Activated CD8-positive, alpha-beta memory T cell treated with anti-CD3 and anti-CD28 coated beads for 1 hour (primary cell): ENCODE measurements at places on chromosomes 5 and 9.
A peak's percentile ranks its signal among the peaks of the same experiment; 100 is the strongest.

GRCh38 chr5:140690941-140691924 is at the start of the genes HARS1 and HARS2:
Gene HARS1, minus strand, starts transcription at chr5:140691370. Its CDS starts 66 bp downstream, at chr5:140691304.
Gene HARS2, plus strand, starts transcription at chr5:140691455. Its CDS starts 194 bp downstream, at chr5:140691649.
- DNase-seq = peak; percentile 64

DNA sequence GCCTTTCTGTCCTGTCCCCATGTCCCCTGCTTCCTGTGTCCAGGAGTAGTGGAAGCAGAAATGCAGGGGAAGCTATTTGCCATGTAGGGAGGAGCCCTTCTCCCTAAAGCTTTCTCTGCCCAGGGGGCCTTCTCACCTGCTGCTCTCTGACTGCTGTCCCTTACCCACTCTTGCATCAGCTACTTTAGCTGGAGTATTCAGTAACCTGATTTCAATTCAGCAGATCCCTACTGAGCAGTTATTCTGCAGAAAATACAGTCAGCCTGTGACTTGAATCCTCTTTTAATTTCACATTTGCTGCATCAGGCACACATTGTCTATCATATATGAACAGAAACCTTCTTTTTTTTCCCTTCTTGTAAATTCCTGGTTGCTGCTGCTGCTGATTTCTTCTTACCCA is 90.4 kb downstream of the MVB12B start:
- no peak for DNase-seq

DNA sequence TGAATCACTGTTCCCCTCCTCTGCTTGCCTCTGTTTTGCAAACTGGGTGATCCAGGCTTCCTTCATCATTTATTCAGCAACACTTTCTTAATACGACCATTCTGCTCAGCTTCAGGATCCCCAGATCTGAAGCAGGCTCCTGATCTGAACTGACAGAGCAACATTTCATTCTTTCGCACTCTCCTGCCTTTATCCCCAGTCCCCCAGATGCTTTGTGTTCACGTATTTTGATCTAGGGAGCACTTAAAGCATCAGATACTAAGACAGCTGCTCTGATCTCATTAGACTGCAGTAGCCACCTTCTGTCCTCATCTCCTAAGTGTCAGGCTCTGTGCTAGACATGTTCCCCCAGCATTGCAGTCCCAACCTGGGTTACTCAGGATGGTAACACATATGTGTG is 158.0 kb downstream of the TRIO start:
- DNase-seq = no peak

DNA sequence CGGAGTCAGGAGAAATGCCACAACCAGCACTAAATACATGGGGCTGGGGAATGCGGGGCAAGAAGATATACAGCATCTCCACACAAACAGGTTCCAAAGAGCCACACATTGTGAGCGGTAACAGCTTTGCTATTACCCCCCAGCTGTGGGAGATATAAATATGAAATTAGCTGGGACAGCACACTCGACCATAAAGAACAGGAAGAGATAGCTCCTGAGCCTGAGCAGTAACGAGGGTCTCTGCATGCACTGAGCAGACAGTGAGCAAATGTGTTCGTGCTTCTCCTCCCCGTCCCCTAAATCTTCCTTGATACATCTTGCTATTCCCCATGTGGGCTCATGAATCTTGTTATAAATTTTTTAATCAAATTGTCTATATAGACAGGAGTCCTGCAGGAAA is 53.1 kb downstream of the ADAMTS2 start:
- no peak for DNase-seq

GRCh38 chr9:110602281-110602680 is 22.7 kb upstream of the SVEP1 start:
- DNase-seq = no peak

- DNase-seq = no peak
Measured at GRCh38 chr5:54133917-54134316, 176.5 kb downstream of the ARL15 start.

GRCh38 chr5:10288592-10289219 is 19.0 kb downstream of the CMBL start:
- no peak for DNase-seq
